ENCODE measurements at places on chromosomes 1 and 21. TPM values are rescaled to one million over a fixed set of nuclear protein-coding genes. Genes with fewer than 3 reads are reported as not detected.

DNA sequence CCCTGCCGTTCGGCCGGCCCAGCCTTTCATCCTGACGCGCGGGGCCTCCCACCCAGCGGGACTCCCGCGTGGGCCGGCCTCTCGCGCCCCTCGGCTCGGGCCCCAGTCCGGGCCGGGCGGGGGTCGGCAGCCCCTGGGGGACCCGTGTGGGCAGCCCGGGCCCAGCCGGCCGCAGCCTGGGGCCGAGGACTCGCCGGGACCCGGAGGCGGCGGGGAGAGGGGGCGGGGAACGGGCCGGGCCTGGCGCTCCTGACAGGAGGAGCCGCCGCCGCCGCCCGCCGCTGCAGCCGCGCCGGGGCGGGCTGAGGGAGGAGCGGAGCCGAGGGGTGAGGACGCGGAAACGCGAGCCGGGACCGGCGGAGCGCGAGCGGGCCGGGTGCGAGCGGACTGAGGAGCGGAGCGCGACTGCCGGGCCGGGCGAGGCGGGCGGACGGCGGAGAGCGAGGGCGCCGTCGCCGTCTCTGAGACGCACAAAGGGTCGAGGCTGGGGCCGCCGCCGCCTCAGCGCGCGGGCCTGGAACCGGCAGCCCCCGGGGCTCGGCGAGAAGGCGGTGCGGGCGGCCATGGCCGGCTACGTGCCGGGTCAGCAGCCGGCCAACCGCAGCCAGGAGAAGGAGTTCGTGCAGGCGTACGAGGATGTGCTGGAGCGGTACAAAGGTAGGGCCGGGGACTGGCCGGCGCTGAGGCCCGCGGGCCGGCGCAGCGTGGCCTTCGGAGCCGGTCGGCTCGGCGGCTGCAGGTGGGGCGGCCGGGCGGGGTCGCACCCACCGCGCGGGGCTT is 79.1 kb downstream of the NDUFS5 start:
- no peaks in the 10 kb centered on the region for H3K36me3 ChIP-seq
- peak overlapping the region; percentile 99 for H3K4me3 ChIP-seq
- H3K27ac ChIP-seq = peak overlapping the region; percentile 97
- DNase-seq = peak; percentile 90

GRCh38 chr1:147665521-147665920 is 4.8 kb downstream of the ACP6 start:
- no peaks in the 10 kb centered on the region for H3K27me3 ChIP-seq
- no peak overlapping the region for H3K4me3 ChIP-seq
- H3K27ac ChIP-seq = no peak overlapping the region
- H3K4me1 ChIP-seq = peaks cover 12% of the 10 kb centered on the region
- no peaks in the 10 kb centered on the region for H3K36me3 ChIP-seq

DNA sequence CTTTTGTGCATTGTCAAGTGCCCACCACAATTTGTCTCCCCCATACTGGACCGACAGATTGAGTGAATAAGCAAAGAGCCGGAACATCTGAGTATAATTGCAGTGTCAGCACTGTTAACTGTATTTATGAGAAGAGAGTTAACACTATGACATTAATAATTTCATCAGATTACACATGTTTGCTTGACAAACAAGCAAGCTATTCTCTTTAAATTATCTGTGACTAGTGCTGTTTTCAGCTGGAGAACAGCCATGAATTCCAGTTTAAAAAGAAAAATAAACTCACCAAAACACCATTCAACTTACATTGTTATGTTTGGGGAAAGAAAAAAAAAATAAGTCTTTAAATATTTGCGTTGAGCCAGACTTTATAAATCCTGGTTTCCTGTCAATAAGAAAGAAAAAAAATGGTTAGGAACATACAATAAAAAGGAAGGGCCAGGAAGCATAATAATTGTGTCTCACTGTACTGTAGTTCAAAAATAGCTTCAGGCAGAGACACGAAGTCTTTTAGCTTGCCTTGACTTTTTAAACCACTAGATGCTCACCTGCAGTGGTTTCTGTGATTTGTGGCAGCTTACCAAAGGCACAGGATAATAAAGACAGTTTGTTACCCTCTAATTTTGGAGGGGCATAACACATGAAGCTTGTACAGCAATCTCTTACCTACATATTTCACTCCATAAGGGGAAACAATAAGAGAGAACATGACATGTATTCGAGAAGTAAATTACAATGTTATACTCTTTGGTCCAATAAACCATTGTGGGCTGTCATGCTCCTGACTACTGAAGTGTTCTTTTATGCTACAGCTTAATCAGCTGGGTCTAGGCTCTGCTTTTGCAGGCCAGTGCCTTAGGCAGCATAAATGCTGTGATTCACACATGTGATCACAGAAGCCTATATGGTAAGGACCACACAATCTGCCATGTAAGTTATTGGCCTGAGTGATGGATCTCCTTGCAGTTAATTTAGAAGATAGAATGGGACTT is 302.0 kb upstream of the ADGRL2 start:
- no peak for DNase-seq
- H3K27ac ChIP-seq = no peak overlapping the region
- H3K4me1 ChIP-seq = no peaks in the 10 kb centered on the region
- no peaks in the 10 kb centered on the region for H3K36me3 ChIP-seq
- H3K4me3 ChIP-seq = no peak overlapping the region
- no peaks in the 10 kb centered on the region for H3K27me3 ChIP-seq

GRCh38 chr1:100188617-100189016 is 10.6 kb upstream of the LRRC39 start:
- H3K27ac ChIP-seq = peak overlapping the region; percentile 77
- no peaks in the 10 kb centered on the region for H3K27me3 ChIP-seq
- H3K4me1 ChIP-seq = peaks cover 29% of the 10 kb centered on the region

- H3K4me1 ChIP-seq = no peaks in the 10 kb centered on the region
- no peaks in the 10 kb centered on the region for H3K36me3 ChIP-seq
- no peak for DNase-seq
- H3K4me3 ChIP-seq = no peak overlapping the region
- no peak overlapping the region for H3K27ac ChIP-seq
Observed at GRCh38 chr21:27275294-27275927, 308.5 kb upstream of the ADAMTS5 start.

GRCh38 chr1:20615946-20616846 is 17.1 kb upstream of the PINK1 start:
- H3K36me3 ChIP-seq = no peaks in the 10 kb centered on the region
- H3K4me3 ChIP-seq = no peak overlapping the region
- DNase-seq = no peak
- no peaks in the 10 kb centered on the region for H3K27me3 ChIP-seq

The PPIAL4G gene
- 0.28 TPM for total RNA-seq

- H3K36me3 ChIP-seq = no peaks in the 10 kb centered on the region
- H3K27ac ChIP-seq = peak overlapping the region; percentile 10
- peak overlapping the region; percentile 51 for H3K4me3 ChIP-seq
Observed at GRCh38 chr1:204377800-204378668, 18.3 kb upstream of the PLEKHA6 start.

DNA sequence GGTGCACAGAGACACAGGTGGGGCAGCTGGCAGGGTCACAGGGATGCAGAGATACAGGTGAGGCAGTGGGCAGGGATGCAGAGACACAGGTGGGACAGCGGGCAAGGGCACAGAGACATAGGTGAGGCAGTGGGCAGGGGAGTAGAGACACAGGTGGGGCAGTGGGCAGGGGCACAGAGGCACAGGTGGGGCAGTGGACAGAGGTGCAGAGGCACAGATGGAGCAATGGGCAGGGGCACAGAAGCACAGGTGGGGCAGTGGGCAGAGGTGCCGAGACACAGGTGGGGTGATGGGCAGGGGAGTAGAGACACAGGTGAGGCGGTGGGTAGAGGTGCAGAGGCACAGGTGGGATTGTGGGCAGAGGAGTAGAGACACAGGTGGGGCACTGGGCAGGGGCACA is 117.3 kb upstream of the KLHDC7A start:
- peaks cover 10% of the 10 kb centered on the region for H3K27me3 ChIP-seq
- H3K36me3 ChIP-seq = no peaks in the 10 kb centered on the region
- H3K4me3 ChIP-seq = no peak overlapping the region
- DNase-seq = no peak
- H3K27ac ChIP-seq = no peak overlapping the region
- H3K4me1 ChIP-seq = no peaks in the 10 kb centered on the region

The ACTN2 gene
- 0.66 TPM for total RNA-seq

DNA sequence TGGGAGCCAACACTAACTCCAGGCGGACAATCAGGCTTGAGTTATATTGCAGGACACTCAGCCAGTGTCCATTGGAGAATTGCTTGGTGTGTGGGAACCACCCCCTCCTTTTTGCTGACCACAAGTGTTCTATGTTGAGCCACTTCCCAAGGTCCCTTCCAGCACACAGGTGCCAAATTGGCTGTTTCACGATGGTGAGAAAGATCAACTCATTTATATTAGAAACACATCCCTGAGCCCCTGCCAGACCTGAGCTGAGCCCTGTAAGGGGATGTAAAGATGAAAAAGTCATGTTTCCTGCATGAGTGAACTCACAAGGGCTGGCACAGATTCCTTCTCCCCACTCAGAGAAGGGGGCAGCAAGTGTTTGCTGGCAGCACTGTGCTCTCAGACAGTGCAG is 96.5 kb downstream of the KCNN3 start:
- no peaks in the 10 kb centered on the region for H3K36me3 ChIP-seq
- DNase-seq = peak; percentile 75
- peaks cover 2% of the 10 kb centered on the region for H3K4me1 ChIP-seq
- no peak overlapping the region for H3K4me3 ChIP-seq

DNA sequence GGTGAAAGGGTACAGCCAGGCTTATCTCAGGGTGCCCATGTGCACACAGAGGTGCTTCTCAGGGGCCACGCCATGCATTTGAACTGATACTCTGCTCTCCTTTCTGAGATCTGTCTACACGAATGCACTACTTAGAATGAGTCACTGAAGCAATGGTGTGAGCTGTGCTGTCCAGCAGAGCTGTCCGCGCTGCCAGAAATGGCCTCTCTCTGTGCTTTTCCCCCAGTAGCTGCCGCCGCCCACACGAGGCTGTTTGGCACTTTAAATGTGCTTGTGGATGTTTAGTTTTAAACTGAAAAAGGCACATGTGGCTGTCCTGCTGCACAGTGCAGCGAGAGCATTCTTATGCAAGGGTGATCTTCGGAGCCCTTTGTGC is 87.1 kb upstream of the COL6A1 start:
- H3K4me1 ChIP-seq = peaks cover 16% of the 10 kb centered on the region
- no peak overlapping the region for H3K4me3 ChIP-seq
- H3K36me3 ChIP-seq = no peaks in the 10 kb centered on the region
- no peaks in the 10 kb centered on the region for H3K27me3 ChIP-seq
- H3K27ac ChIP-seq = peak overlapping the region; percentile 28

- H3K36me3 ChIP-seq = peaks cover 7% of the 10 kb centered on the region
- H3K27ac ChIP-seq = peak overlapping the region; percentile 64
- peaks cover 42% of the 10 kb centered on the region for H3K27me3 ChIP-seq
- H3K4me3 ChIP-seq = peak overlapping the region; percentile 42
- H3K4me1 ChIP-seq = peaks cover 37% of the 10 kb centered on the region
Observed at GRCh38 chr1:942864-943533, 16.1 kb downstream of the NOC2L start.

DNA sequence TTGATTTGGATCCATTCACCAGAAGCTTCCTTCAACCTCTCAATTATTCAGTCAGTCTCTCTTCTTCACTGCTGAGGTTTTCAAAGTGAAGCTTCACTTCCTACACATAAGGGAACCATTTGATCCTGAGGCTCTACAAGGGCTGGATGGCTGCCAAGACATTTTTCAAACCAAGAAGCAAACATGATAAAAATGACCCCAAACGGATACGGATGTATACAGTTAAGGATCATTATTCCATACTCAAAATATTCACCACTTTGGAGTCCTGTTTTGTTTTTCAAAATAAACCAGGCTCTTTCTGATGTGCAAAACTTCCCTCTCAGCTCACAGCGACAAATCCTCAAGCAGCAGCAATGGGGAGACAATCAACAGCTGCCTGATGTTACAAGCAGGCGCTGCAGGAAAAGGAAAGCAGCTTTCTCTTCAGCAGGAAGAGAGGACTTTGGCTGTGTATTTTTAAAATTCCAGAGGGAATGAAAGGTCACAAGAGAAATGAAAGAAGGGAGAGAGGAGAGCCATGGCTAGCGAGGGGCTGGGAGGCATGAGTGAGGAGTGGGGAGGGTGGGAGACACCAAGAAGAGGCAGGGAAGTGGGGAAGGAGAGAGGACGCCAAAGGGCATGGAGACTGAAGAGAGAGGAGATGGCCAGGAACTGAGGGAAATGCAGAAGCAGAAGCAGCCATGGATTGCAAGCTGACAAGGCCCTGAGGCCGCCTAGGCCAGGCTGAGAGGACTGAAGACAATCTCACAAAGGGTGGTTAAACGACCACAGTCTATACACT is 145.4 kb downstream of the SLC45A1 start:
- peak overlapping the region; percentile 3 for H3K4me3 ChIP-seq
- no peak for DNase-seq
- peaks cover 72% of the 10 kb centered on the region for H3K4me1 ChIP-seq

- H3K36me3 ChIP-seq = no peaks in the 10 kb centered on the region
- H3K4me3 ChIP-seq = no peak overlapping the region
- no peaks in the 10 kb centered on the region for H3K27me3 ChIP-seq
- DNase-seq = no peak
- H3K27ac ChIP-seq = no peak overlapping the region
- no peaks in the 10 kb centered on the region for H3K4me1 ChIP-seq
Observed at GRCh38 chr1:222331340-222331739, 216.6 kb downstream of the HHIPL2 start.

DNA sequence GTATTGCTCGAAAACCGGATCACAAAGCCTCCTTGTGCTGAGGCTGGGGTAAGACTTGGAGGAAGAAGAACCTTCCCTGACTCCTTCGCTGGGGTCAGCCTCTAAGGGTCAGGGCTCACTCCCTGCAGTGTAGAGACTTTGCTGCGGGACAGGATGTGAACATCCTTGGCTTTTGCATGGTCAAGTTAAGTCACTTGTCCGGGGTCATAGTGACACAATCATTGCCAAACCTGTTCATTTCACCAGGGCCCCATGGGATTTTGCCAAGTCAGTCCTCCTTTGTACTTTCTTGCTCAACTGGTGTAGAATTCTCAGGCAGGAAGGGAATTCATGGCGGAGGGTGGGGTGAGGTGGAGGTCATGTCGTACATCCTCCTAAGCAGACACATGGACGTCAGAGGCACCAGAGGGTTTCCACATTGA is 24.7 kb upstream of the IL10 start:
- H3K36me3 ChIP-seq = no peaks in the 10 kb centered on the region
- DNase-seq = no peak
- no peak overlapping the region for H3K4me3 ChIP-seq

- no peak overlapping the region for H3K4me3 ChIP-seq
- DNase-seq = no peak
- H3K36me3 ChIP-seq = no peaks in the 10 kb centered on the region
Observed at GRCh38 chr1:184215274-184215925, 163.9 kb downstream of the TSEN15 start.

The HSD3B1 gene
- total RNA-seq = not detected

- no peak overlapping the region for H3K27ac ChIP-seq
- H3K36me3 ChIP-seq = no peaks in the 10 kb centered on the region
- no peak for DNase-seq
- no peaks in the 10 kb centered on the region for H3K4me1 ChIP-seq
- H3K4me3 ChIP-seq = no peak overlapping the region
Observed at GRCh38 chr1:178109348-178110143, 15.6 kb downstream of the RASAL2 start.

Data from sigmoid colon (tissue), 7 donors.